ENCODE measurements at places on chromosomes 3 and 15. TPM values are rescaled to one million over a fixed set of nuclear protein-coding genes. Genes with fewer than 3 reads are reported as not detected.

The MKRN2OS gene
- not detected for total RNA-seq

The ETV5 gene
- total RNA-seq = 1.5 TPM

The PLA2G4B gene
- 4.5 TPM for total RNA-seq

The ADAMTS17 gene
- 1.4 TPM for total RNA-seq

The IMPG2 gene
- total RNA-seq = 0.06 TPM

The FAM81A gene
- 1.9 TPM for total RNA-seq
